Large intestine (tissue), 12 donors: ENCODE measurements at places on chromosomes 2 and 18. TPM values are rescaled to one million over a fixed set of nuclear protein-coding genes. Genes with fewer than 3 reads are reported as not detected.
A peak's percentile ranks its signal among the peaks of the same experiment; 100 is the strongest.

DNA sequence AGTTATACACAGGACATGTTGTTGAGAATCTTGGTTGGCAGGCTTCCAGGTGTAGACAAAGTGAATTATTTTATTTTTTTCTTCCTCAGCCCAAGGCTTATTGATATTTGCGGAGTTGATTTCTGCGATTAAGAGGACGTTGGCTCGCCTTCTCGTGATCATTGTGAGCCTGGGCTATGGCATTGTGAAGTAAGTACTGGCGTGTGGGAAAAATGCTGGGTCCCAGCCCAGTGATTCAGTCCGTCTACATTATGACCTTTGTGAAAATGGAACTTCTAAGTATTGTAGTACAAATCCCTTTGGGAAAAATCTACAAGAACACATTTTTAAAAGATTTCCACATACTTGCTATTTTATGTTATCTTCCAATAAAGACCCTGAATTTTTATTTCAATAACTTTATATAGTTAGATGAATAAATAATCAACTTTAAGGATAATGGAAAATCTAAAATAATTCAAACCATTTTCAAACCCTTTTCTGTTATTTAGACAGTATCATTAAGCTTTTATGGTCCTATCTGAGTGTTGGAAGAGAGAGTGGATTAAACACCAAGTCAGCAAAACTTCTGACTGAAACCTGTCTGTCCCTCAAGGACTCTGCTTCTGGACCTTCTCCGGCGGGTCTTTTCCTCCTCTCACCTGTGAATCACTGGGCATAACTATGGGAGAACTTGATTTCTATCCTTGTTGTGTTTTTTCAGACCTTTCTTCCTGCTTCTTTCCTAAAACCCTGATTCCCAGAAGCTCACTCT is 31.0 kb downstream of the TMEM87B start:
- H3K27me3 ChIP-seq: no peaks in the 10 kb centered on the region
- no peak for DNase-seq
- no peak overlapping the region for H3K27ac ChIP-seq
- peaks cover 89% of the 10 kb centered on the region for H3K36me3 ChIP-seq
- no peaks in the 10 kb centered on the region for H3K4me1 ChIP-seq

- H3K4me1 ChIP-seq: peaks cover 2% of the 10 kb centered on the region
- H3K36me3 ChIP-seq: no peaks in the 10 kb centered on the region
- peak; percentile 59 for DNase-seq
- H3K27ac ChIP-seq: peak overlapping the region; percentile 74
Measured at GRCh38 chr2:198448789-198449188, 644.4 kb downstream of the PLCL1 start.

GRCh38 chr18:62767321-62767720 is 52.0 kb downstream of the PHLPP1 start:
- no peak overlapping the region for H3K4me3 ChIP-seq
- DNase-seq: no peak
- H3K36me3 ChIP-seq: no peaks in the 10 kb centered on the region
- no peak overlapping the region for H3K27ac ChIP-seq
- H3K4me1 ChIP-seq: no peaks in the 10 kb centered on the region

GRCh38 chr2:72145289-72145657 is 2.4 kb downstream of the CYP26B1 start:
- no peaks in the 10 kb centered on the region for H3K36me3 ChIP-seq
- DNase-seq: peak; percentile 57
- H3K27ac ChIP-seq: no peak overlapping the region
- peaks cover 41% of the 10 kb centered on the region for H3K4me1 ChIP-seq
- peaks cover 78% of the 10 kb centered on the region for H3K27me3 ChIP-seq

CCDC141 gene
- 0.70 TPM for polyA plus RNA-seq

DSG3 gene
- 0.15 TPM for polyA plus RNA-seq
